ENCODE measurements at places on chromosomes 2 and 18. TPM values are rescaled to one million over a fixed set of nuclear protein-coding genes. Genes with fewer than 3 reads are reported as not detected.

The DSG1 gene
- total RNA-seq: not detected

The TRIM43 gene
- total RNA-seq: not detected

The RFX8 gene
- total RNA-seq: not detected

The TDRD15 gene
- not detected for total RNA-seq

The DPP4 gene
- total RNA-seq: 1.2 TPM

The FMNL2 gene
- total RNA-seq: 37.5 TPM

The FAM117B gene
- total RNA-seq: 2.4 TPM

The EFR3B gene
- total RNA-seq: 2.2 TPM

The TMEM169 gene
- 0.48 TPM for total RNA-seq

The G6PC2 gene
- total RNA-seq: not detected

The SCYGR4 gene
- not detected for total RNA-seq

The CSRNP3 gene
- 4.0 TPM for total RNA-seq

The IL1RN gene
- total RNA-seq: 0.41 TPM

The HMSD gene
- total RNA-seq: 0.12 TPM

The COL4A3 gene
- not detected for total RNA-seq

The RAB6C gene
- not detected for total RNA-seq

The AQP12A gene
- total RNA-seq: not detected

The RESP18 gene
- total RNA-seq: not detected

The FHOD3 gene
- total RNA-seq: 13.0 TPM

The SPHKAP gene
- not detected for total RNA-seq

The MC4R gene
- total RNA-seq: 3.9 TPM

The IL36G gene
- total RNA-seq: not detected

The NAGK gene
- 128 TPM for total RNA-seq

The SCN1A gene
- not detected for total RNA-seq

The FOSL2 gene
- total RNA-seq: 39.7 TPM

The RAD51AP2 gene
- total RNA-seq: 0.17 TPM

The SERPINB4 gene
- not detected for total RNA-seq

The PKP4 gene
- total RNA-seq: 52.6 TPM

The TMEM247 gene
- not detected for total RNA-seq

The CTAGE1 gene
- total RNA-seq: not detected

The CPLX4 gene
- not detected for total RNA-seq

The TWIST2 gene
- 32.3 TPM for total RNA-seq

The CRYGC gene
- not detected for total RNA-seq

The DCDC2C gene
- total RNA-seq: not detected

The CAPN13 gene
- total RNA-seq: not detected

The CPS1 gene
- total RNA-seq: 50.7 TPM

The UGT1A8 gene
- not detected for total RNA-seq

The SPDYA gene
- not detected for total RNA-seq

The MSGN1 gene
- not detected for total RNA-seq

The KCNG2 gene
- total RNA-seq: not detected
